ENCODE measurements at places on chromosomes 12 and 14.

DNA sequence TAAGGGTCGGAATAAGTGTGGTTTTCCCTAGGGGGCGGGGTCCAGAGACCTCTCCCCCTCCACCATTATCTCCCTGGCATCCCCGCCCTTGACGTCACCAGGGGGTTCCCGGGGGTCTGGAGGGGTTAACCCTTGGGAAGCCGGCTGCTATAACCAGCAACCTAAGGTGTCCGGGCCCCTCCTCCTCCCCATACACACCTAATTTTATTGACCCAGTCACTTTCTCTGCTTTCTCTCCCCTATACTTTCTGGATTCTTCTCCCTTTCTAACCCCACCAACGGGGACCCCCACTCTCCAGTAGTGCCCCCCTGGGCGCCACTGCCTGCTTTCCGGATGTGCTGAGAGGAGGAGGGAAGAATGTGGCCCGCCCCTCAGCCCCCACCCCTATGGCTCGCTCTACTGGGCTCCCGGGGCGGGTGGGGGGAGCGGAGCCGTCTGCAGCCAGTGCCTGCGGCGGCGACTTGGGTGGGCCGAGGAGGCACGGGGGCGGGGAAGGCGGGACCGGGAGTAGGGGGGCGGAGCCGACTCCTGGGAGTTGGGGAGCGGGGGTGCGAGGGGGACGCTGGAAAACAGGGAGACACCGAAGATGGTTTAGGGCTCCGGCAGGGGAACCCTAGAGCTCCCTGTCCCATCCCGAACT lies 1.8 kb downstream of the GLI1 start:
- no peak for DNase-seq

- no peak for DNase-seq
Observed at GRCh38 chr12:109588461-109589239, 15.1 kb downstream of the MVK start.

GRCh38 chr12:54593135-54593534 lies 4.7 kb upstream of the PPP1R1A start:
- no peak for DNase-seq

DNA sequence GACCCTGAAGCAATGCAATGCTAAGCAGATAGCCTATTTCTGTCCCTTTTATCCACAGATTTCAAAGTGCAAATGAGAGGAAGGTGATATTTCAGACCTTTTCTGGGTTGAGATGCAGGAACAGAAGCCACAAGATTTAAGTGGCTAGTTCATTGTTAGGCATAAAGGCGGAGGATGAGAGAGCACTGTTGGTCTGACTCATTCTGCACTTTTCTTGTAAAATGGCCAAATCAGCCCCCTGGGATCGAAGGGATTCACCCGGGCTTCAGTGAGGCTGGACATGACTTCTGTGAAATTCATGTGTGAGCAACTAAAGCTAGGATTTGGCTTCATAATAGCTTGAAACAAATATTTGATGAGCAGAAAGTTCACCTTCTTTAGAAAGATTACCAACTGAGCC lies 101.9 kb upstream of the OVCH1 start:
- DNase-seq = no peak

DNA sequence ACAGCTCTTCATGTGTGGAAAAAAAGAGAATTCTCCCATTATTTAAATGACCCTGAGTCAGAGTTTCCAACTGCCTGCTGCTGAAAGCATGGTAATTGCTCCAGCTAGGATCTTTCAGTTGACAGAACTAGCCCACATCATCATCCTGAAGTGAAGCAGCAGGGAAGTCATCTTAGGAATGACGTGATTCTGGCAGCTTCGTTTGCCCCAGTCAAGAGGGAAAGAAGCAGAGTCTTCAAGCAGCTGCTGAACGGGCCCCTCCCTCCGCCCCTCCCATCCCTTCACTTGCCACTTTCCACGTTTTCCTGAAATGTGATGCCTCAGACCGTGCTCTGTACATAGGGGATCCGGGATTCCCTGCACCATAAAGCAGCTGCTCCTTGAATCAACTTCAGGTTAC lies 455.0 kb upstream of the TMEM132C start:
- no peak for DNase-seq

DNA sequence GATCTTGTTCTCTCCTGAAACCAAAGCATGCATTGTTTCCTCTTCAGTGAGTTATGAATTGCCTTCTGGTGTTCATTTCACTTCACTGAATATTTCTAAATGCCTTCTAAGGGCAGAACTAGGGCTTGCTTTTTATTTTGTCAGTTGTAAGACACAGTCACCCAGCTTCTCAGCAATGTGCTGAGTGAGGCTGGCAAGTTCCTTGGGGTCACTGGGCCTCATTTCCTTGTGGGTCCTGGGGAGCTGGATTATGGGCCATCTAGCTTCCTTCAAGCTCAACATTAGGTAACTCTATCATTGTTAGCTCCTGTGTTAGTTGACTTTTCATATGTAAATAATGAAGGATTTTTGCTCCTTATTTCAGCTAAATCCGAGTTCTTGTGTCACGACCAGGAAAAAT lies 13.8 kb downstream of the ASCL4 start:
- DNase-seq = no peak

DNA sequence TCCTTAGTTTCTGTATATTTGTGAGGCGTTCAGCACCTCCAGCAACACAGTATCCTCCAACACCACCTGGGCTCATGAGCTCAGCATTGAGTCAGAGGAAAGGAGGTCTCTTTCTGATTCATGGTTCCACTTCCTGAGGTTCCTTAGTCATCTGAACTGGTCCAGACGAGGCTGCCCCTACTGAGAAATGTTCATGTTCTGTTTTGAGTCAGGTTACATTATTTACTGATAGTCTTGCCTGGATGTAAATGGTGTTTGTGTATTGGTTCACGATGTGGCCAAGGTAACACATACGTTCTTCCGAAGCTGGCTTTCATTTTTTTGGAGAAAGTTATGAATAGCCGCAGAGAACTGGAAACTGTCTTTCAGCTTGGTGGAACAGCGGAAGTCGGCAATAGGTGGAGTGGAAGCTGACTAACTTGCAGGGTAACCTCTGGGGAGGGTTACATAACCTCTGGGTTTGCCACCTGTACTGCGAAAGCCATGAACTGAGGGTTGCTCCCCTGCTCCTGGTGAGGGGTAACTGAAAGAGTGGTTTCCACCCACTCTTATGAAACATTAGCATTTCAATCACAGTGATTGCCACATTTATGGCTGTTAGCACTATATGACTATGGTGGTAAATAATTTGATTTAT lies 42.2 kb upstream of the MANSC4 start:
- DNase-seq = peak; percentile 90

DNA sequence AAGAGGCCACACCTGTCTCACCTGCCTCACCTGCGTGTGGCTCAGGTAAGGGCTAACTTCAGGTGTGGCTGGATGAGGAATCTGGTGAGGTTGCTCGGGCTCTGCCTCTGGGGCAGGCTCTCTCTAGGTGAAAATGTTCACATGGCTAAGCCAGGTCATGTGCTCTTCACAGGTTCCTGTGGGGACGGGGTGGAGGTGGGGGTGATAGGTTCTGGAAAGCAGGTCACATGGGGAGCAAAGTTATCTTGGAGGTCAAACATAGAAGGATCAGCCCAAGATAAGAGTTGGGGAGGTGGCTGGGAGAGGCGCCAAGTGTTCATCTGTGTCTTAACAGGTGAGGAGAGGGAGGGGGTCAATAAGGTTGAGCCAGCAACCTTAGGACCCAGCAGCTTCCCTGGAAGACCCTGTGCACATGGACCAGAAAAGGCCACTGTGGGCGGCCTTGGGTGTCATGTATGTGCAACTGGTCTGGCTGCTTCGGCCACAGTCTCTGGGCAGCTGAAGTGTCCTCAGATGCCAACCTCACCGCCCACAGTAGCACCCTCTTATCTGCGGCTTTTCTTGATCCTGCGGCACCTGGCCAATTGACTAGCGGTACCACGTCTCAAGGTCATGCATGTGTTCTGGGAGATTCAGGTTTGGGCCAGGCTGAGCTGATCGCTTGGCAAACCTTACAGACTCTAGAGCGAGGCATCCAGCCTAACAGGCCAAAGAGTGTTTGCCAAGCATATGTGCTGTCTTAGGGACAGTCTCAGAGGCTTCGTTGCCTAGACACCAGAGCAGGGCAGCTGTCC lies 60.5 kb downstream of the CACNA1C start:
- no peak for DNase-seq

GRCh38 chr12:356276-356988 lies 32.7 kb downstream of the KDM5A start:
- DNase-seq = no peak

- no peak for DNase-seq
Observed at GRCh38 chr12:6935371-6936193, 7.8 kb downstream of the ATN1 start.

DNA sequence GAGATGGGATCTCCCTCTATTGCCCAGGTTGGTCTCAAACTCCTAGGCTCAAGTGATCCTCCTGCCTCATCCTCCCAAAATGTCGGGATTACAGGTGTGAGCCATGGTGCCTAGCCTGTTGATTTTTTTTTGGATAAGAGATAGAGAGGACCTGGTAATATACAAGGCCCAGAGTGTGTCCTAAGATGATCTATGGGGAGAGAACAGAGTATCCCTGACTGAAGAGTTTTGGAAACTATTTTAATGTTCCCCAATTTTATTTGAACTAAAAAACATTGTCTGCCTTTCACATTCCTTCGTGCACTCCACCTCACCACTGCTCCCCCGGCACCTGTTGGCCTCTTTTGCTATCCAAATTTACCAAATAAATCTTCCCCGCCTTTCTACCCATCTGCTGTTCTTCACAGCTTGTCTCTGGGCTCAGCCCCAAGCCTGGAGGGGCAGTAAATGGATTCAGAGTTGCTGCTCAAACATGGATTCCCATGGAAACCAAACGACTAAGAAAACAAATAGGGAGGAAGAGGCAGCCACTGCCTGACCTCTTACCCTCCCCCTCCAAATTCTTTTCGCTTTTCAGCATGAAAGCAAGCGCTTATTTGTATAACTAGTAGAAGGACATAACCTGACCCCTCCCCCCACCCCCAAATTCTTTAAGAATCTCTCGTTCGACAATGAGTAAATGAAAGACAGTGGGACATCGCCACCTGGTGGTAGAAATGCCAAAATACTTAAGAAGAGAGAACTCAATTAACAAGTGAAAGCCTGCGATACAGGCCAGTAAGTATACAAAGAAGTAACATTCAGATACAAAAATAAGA lies 22.6 kb downstream of the OR10G3 start:
- DNase-seq = peak; percentile 24

DNA sequence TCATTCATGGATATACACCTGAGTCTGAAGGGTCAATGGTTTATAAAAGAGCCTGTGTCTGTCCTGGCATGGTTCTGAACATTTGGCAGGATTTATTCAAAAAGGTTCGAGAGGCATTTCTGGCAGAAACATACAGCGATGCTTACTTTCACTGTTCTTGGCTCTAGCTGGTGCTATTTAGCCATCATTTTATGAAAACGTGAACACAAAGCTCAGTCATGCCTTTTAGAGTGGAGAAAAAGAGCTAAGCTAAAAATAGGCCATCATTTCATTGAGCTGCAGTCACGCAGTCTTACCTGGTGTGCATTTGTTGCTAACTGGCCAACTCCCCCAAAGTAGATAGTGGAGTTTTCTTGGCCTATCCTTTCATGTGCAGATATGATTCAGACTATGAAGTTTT lies 1209.5 kb downstream of the SLC16A7 start:
- no peak for DNase-seq

GRCh38 chr12:102763471-102763870 lies 153.6 kb downstream of the PAH start:
- DNase-seq = no peak

DNA sequence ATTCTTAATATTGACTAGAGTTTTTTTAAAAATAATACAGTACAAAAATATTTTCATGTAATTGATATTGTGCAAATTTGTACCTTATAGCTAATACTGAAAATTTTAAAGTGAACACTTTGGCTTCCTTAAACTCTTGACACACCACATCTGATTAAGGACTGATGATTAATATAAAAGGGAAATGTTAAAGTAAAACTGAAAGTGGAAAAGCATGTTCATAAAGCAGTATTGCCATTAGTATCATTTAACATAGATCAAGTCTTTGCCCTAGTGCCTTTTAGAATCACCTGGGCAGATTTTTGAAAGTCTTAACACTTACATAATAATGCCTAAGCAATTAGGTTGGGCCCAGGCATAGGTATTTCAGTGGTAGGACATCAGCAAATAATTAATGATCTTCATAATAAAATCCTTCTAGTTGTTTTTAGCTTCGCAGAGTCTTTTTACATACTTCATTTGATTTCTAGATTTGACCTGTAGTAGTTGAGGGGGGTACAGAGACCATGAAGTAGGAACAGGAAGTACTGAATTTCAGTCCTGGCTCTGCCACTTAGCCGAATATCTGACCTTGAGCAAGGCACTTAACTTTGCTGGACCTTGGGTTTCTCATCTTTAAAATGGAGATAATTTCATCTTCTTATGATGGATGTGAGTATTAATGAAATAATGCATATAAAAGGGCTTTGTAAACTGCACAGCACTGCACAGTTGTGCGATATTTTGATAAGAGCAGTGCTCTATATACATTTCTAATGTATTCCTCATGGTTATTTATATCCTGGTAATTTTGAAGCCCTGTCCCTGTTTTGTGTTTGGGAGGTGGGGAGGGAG lies 43.7 kb downstream of the MARK3 start:
- no peak for DNase-seq

GRCh38 chr12:101857043-101857558 lies 20.3 kb upstream of the DRAM1 start:
- DNase-seq = peak; percentile 41

- DNase-seq = no peak
Observed at GRCh38 chr14:104390221-104390931, 189.2 kb upstream of the C14orf180 start.

DNA sequence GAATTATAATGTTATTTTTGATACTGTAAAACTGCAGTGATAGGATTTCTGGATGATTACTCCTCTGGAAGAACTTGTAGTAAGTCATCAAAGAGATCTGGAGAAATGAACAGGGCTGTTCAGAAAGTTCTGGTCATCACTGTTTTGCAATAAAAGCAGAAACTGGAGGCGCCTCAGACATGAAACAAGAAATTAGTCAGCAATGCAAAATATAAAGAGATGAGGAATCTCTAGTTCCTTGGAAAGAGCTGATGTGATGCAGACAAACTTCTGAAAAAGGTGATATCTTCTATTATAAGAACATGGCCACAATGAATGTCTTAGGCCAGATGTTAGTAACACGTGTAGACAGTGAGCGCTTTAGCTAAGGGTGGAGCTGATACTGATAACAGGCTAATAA lies 9.5 kb downstream of the ACIN1 start:
- DNase-seq = no peak

DNA sequence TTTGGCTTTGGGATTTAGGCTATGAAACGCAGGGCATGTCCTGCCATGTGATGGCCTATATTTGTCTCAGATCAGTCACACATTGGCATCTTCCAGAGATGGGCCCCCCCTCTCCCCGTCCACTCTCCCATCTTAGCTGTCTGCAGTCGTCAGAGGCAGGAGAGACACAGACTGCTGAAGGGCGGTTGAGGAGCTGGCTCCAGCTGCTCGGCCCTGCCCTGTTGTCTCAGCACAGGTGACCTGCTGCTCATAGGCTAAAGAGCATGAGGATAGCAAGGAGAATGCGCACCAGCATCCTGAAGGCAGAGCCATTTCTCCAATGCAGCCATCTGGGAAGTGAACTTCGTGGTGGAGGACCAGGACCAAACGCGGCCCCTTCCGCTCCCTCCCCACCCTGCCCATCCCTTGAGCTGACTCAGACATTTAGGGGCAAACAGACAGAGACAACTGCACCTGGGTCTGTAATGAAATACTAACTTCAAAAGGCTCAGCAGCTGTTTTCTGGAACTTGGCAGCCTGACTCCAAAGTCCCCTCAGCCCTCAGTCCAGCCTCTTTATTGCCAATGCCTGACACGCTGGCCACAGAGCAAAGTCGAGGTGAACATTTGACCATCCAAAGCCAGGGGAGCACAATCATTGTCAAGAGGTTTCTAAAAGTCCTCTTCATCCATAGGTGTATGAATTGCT lies 22.3 kb downstream of the FZD10 start:
- DNase-seq = no peak

- no peak for DNase-seq
Observed at GRCh38 chr14:56811593-56812363, 1.5 kb upstream of the OTX2 start.
